ENCODE measurements at places on chromosomes 5 and 9.

- no peak for DNase-seq
Measured at GRCh38 chr5:99995407-99995806, 539.8 kb upstream of the FAM174A start.

DNA sequence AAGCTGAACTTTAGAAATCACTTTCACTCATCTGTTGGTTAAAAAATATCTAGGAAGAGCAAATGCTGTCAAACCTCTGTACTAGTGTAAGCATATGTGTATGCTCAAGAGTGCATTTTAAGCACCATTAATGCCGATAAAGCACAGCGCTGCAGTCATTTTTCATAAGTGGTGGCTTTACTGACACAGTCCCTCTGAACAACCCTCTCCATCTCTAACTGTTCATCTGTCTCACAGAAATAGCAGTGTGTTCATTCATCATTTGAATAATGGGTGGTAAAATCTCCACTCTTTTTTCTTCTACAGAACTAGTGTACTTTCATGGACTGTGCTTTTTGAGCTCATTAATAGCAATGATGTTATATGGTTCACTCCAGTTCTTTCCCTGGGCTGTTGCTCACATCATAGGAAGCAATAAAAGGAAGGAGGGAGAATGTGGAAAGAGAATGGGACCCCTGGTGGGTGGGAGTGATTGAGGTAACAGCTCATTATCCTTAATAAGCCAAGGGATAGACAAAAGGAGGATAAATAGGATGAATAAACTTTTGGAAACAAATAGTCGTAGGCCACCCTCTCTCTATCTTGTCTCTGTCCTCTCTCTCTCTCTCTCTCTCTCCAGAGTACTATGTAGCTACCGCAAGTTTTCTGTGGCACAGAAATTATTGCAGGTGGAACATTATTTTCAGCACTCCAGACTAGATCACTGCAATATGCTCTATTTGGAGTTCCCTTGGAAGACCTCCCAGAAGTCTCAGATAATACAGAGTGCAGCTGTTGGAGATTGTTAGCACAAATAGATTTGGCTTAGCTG lies 117.9 kb upstream of the PRDM9 start:
- no peak for DNase-seq

GRCh38 chr5:94691291-94691690 lies 72.8 kb downstream of the SLF1 start:
- no peak for DNase-seq

GRCh38 chr5:41649659-41650058 lies 139.3 kb upstream of the PLCXD3 start:
- no peak for DNase-seq

DNA sequence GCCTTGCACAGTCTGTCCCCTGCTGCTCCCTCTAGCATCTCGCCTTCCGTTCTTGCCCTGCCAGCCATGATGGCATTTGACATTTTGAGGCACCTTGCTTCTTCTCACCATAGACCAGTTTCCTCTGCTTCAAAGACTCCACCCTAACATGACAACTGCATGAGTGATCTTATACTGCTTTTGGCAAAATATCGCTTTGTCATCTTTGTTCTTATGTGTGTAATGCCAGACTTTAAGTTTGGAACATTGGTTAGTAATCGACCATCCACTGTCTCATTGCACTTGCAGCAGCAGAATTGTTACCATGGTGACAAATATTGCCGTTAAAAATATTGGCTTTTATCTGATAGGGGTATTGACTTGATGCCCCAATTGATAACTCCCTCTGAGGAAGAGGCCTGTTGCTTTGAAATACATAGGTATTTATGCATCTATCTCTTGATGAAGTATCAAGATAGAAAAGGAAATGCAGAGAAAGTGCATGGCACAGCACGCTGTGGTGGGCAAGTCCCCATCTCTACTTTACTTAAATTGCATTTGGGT lies 6.8 kb downstream of the GARIN3 start:
- no peak for DNase-seq
